Right cardiac atrium (tissue), 5 donors: ENCODE measurements at places on chromosomes 7 and 10. TPM values are rescaled to one million over a fixed set of nuclear protein-coding genes. Genes with fewer than 3 reads are reported as not detected.
A peak's percentile ranks its signal among the peaks of the same experiment; 100 is the strongest.

LIPJ gene
- 0.14 TPM for total RNA-seq

OR9A2 gene
- not detected for total RNA-seq

GRCh38 chr7:143460271-143460979 lies 17.2 kb downstream of the TAS2R60 start:
- no peak for DNase-seq

DNA sequence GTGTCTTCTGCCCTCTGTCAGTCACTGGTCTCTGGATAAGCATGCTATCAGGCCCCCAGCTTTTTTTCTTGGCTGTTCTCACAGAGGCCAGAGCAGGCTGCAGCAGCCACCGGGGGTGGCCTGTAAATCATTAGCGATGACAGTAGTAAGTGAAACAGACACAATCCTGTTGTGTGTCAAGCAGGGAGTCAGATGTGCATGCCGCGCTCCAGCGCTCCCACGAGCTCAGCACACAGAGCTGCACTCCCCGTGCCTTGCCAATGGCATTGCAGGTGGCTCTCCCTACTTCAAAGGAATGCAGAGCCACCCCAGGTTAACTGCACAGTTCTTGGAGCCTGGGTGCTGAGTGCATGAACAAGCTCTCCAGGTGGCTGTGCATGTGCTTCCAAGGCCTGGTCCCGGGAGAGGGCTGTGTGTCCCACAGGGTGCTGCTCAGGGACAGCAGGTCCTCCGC lies 226.1 kb downstream of the GLRX3 start:
- no peak for DNase-seq

DNA sequence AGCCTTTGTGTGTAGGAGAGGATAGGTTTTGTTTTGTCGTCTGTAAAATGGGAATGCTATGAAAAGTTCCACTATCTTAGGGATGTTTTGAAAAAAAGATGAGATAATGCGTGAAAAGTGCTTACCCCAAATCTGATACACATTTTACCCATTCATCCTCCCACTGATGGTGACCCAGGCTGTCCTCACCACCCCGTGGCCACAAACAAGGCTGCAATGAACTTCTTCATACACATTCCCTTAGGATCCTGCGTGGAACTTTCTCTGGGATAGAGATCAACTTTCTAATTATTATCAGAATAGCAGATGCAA lies 399 bp upstream of the OGDHL start:
- DNase-seq = no peak

MKI67 gene
- 0.11 TPM for total RNA-seq

GRCh38 chr7:27130540-27131389 lies at the start of gene HOXA4:
Gene HOXA4 (minus strand): TSS chr7:27130757. CDS start chr7:27130733, 24 bp downstream.
- peak; percentile 93 for DNase-seq
